ENCODE measurements at places on chromosomes 5 and 9. TPM values are rescaled to one million over a fixed set of nuclear protein-coding genes. Genes with fewer than 3 reads are reported as not detected.

Gene PCDHGB3
- 0.52 TPM for total RNA-seq

Gene SPATA31E1
- total RNA-seq = not detected

Gene PCDHB4
- total RNA-seq = not detected

Gene UNC5A
- total RNA-seq = not detected

Gene LRRC19
- not detected for total RNA-seq

Gene AK8
- 0.21 TPM for total RNA-seq

Gene RNF183
- total RNA-seq = not detected

Gene TMEM232
- 3.0 TPM for total RNA-seq

Gene PCDHA7
- not detected for total RNA-seq

Gene NUDT12
- total RNA-seq = not detected

Gene PCDHAC2
- total RNA-seq = not detected

Gene ECSCR
- total RNA-seq = not detected

Gene IL7R
- total RNA-seq = 42.7 TPM

Gene HAVCR2
- 60.0 TPM for total RNA-seq

Gene STKLD1
- total RNA-seq = 2.9 TPM

Gene IPO11
- total RNA-seq = 30.7 TPM

Gene OBP2B
- not detected for total RNA-seq

Gene BHMT
- not detected for total RNA-seq

Gene NR6A1
- 0.75 TPM for total RNA-seq

Gene SGTB
- 6.9 TPM for total RNA-seq

Gene PRLR
- total RNA-seq = 0.09 TPM

Gene TMED9
- total RNA-seq = 114 TPM

Gene DND1
- total RNA-seq = 1.1 TPM

Gene GALT
- 81.9 TPM for total RNA-seq

Gene SH3GL2
- not detected for total RNA-seq

Gene TLR4
- total RNA-seq = 1.4 TPM

Gene AQP3
- total RNA-seq = 3.9 TPM

Gene SLC6A3
- total RNA-seq = not detected

Gene LCN1
- not detected for total RNA-seq

Gene PIP5KL1
- 0.52 TPM for total RNA-seq

Gene GPRIN1
- 0.92 TPM for total RNA-seq

Gene SLC46A2
- 0.64 TPM for total RNA-seq

Gene MUSK
- total RNA-seq = not detected

Gene BTNL3
- not detected for total RNA-seq

Gene DDX4
- total RNA-seq = not detected

Gene CCDC180
- total RNA-seq = 17.8 TPM

Gene GRXCR2
- not detected for total RNA-seq

Gene TMEM215
- total RNA-seq = not detected

Gene FGD3
- total RNA-seq = 204 TPM

Gene ABO
- 0.56 TPM for total RNA-seq

Gene PGM5
- total RNA-seq = 0.43 TPM

Gene SEMA4D
- total RNA-seq = 354 TPM

Gene MARCOL
- not detected for total RNA-seq

Gene LAMC3
- total RNA-seq = not detected

Gene FOXD4L3
- total RNA-seq = not detected

Gene PCDHB11
- not detected for total RNA-seq

Gene FOXD4L4
- total RNA-seq = not detected

Gene HRH2
- total RNA-seq = 1.4 TPM

Data from natural killer cell (primary cell).